ENCODE measurements at places on chromosomes 4 and X. TPM values are rescaled to one million over a fixed set of nuclear protein-coding genes. Genes with fewer than 3 reads are reported as not detected.

GRCh38 chr4:110620322-110620690 lies 2.6 kb downstream of the PITX2 start:
- DNase-seq, result no peak
- H3K27ac ChIP-seq, result no peak overlapping the region

GRPR gene
- not detected for total RNA-seq

- H3K27me3 ChIP-seq, result no peaks in the 10 kb centered on the region
- H3K27ac ChIP-seq, result no peak overlapping the region
- no peaks in the 10 kb centered on the region for H3K4me1 ChIP-seq
- DNase-seq, result no peak
- no peak overlapping the region for H3K4me3 ChIP-seq
- no peaks in the 10 kb centered on the region for H3K36me3 ChIP-seq
These were observed 20.3 kb downstream of the DNAAF6 start for GRCh38 chrX:107226757-107227156.

- H3K27me3 ChIP-seq, result no peaks in the 10 kb centered on the region
- peak within 1 kb of the TSS; percentile 15 for H3K27ac ChIP-seq
- DNase-seq, result peak; percentile 79
- no peaks in the 10 kb centered on the region for H3K4me1 ChIP-seq
These were observed at the start of gene TMEM47 for GRCh38 chrX:34656842-34657725. Gene TMEM47, minus strand, starts transcription at chrX:34657285. Its CDS starts 256 bp downstream, at chrX:34657029.

GRCh38 chrX:121161501-121161933 lies 114.1 kb downstream of the GLUD2 start:
- H3K27me3 ChIP-seq, result no peaks in the 10 kb centered on the region
- H3K4me3 ChIP-seq, result no peak overlapping the region
- H3K27ac ChIP-seq, result no peak overlapping the region
- no peak for DNase-seq
- H3K36me3 ChIP-seq, result no peaks in the 10 kb centered on the region
- H3K4me1 ChIP-seq, result no peaks in the 10 kb centered on the region

DNA sequence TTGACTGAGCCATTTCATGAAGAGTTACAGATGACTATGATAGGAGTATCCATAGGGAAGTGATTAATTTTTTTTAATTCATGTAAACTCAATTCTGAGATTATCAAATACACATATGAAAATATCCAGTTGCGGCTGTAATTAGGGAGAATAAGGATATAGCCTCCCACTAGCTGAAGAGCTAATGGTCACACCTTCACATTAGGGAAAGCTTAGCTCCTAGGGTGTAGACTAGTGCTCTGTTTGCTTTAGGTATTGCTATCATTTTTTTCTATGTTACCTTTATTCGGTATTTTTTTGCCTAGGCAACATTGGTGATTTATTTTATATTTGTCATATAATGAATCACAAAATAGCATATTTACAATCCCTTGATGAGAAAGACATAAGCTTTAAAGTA lies 39.6 kb upstream of the EPGN start:
- H3K4me3 ChIP-seq, result no peak overlapping the region
- H3K36me3 ChIP-seq, result no peaks in the 10 kb centered on the region
- no peak overlapping the region for H3K27ac ChIP-seq
- no peak for DNase-seq
- H3K4me1 ChIP-seq, result no peaks in the 10 kb centered on the region
- H3K27me3 ChIP-seq, result no peaks in the 10 kb centered on the region

DNA sequence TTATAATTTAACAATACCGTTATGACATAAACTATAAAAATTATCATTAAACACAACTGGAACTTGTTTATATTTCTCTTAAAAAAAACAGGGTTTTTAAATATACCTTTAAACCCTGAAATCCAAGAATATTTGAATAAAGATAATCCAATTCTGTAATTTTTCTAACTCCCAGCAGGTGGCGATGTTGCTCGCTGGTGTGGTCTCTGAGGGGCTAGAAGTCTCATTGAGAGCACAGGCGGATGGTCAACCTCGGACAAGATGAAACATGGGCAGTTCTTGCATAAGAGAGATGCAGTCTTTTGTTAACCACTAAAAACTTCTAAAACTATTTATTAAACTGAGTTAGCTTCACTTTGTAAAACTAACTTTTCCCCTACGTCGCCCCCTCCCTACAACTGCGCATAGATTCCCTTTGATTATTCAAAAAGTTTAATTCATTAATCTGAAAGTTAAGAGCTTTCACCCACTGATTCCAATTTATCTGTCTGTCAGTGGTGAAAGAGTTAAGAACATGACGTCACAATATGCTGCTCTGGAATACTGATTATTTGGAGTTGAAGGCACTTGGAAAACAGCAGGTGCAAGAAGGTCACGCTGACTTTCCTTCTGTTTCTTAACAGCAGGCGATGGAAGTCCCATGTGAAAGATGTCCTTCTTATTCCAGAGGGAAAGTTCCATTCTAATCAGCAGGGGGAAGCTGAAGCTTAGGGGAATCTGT lies 29.5 kb downstream of the DMP1 start:
- no peak overlapping the region for H3K27ac ChIP-seq
- H3K27me3 ChIP-seq, result no peaks in the 10 kb centered on the region
- H3K4me3 ChIP-seq, result no peak overlapping the region
- no peaks in the 10 kb centered on the region for H3K4me1 ChIP-seq
- DNase-seq, result peak; percentile 9

- no peaks in the 10 kb centered on the region for H3K36me3 ChIP-seq
- H3K27me3 ChIP-seq, result no peaks in the 10 kb centered on the region
- H3K27ac ChIP-seq, result no peak overlapping the region
- no peaks in the 10 kb centered on the region for H3K4me1 ChIP-seq
- no peak overlapping the region for H3K4me3 ChIP-seq
- DNase-seq, result no peak
These were observed 243.3 kb downstream of the FSTL5 start for GRCh38 chr4:161920304-161921052.

DNA sequence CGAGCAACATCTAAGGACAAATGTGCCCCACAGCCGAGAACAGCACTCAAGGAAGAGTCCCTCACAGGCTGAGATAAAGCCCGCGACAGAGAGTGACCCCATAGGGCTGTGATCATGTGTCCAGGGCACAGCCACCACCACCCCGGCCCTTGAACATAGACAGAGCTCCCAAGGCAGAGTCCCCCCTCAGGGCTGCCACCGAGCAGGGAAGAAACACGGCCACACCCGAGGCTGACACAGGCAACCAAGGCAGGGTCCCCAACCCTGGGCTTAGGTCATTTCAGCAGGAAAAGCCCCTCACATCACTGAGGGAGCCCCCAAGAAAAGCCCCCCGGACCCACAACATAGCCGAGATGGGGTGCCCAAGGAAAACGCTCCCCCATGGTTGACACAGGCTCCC lies 463 bp downstream of the CT45A10 start:
- no peaks in the 10 kb centered on the region for H3K4me1 ChIP-seq
- no peaks in the 10 kb centered on the region for H3K27me3 ChIP-seq
- DNase-seq, result no peak
- no peak overlapping the region for H3K27ac ChIP-seq

GRCh38 chr4:127606823-127607222 lies 25.9 kb upstream of the INTU start:
- H3K36me3 ChIP-seq, result no peaks in the 10 kb centered on the region
- no peak overlapping the region for H3K27ac ChIP-seq
- no peak overlapping the region for H3K4me3 ChIP-seq
- no peaks in the 10 kb centered on the region for H3K27me3 ChIP-seq
- no peak for DNase-seq
- no peaks in the 10 kb centered on the region for H3K4me1 ChIP-seq

UGT2B17 gene
- total RNA-seq, result not detected

DNA sequence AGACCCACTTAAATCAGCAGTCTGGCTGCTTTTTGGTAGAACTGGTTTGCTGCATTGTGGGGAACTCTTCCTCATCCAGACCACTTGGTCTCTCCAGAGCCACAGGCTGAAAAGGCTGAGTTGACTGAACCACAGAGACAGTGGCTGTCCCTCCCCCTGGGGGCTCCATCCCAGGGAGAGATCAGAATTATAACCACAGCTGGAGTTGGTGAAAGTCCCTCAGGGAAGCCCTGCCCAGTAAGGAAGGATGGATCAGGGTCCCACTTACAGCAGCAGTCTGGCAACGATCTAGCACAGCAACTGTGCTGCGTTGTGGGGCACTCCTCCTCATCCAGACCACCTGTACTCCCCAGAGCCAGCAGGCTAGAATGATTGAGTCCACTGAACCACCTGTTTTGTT lies 212.7 kb downstream of the SOX3 start:
- DNase-seq, result no peak
- H3K4me1 ChIP-seq, result no peaks in the 10 kb centered on the region
- no peaks in the 10 kb centered on the region for H3K36me3 ChIP-seq
- no peak overlapping the region for H3K4me3 ChIP-seq
- no peaks in the 10 kb centered on the region for H3K27me3 ChIP-seq

HPGDS gene
- 0.67 TPM for total RNA-seq

- H3K27ac ChIP-seq, result no peak overlapping the region
- H3K4me1 ChIP-seq, result no peaks in the 10 kb centered on the region
- no peaks in the 10 kb centered on the region for H3K36me3 ChIP-seq
- no peaks in the 10 kb centered on the region for H3K27me3 ChIP-seq
These were observed 624.3 kb downstream of the ADGRL3 start for GRCh38 chr4:61824454-61824853.

IQSEC2 gene
- 17.2 TPM for total RNA-seq

ODAPH gene
- total RNA-seq, result not detected

ZNF157 gene
- 2.0 TPM for total RNA-seq

CT45A5 gene
- total RNA-seq, result not detected

GRCh38 chr4:57081651-57082621 lies 28.2 kb downstream of the IGFBP7 start:
- H3K27me3 ChIP-seq, result no peaks in the 10 kb centered on the region
- H3K4me3 ChIP-seq, result no peak overlapping the region
- peaks cover 55% of the 10 kb centered on the region for H3K4me1 ChIP-seq
- no peaks in the 10 kb centered on the region for H3K36me3 ChIP-seq

GRCh38 chr4:73676861-73677323 lies 56.7 kb upstream of the RASSF6 start:
- H3K27me3 ChIP-seq, result no peaks in the 10 kb centered on the region
- H3K27ac ChIP-seq, result peak overlapping the region; percentile 61
- H3K36me3 ChIP-seq, result no peaks in the 10 kb centered on the region
- peaks cover 17% of the 10 kb centered on the region for H3K4me1 ChIP-seq

DNA sequence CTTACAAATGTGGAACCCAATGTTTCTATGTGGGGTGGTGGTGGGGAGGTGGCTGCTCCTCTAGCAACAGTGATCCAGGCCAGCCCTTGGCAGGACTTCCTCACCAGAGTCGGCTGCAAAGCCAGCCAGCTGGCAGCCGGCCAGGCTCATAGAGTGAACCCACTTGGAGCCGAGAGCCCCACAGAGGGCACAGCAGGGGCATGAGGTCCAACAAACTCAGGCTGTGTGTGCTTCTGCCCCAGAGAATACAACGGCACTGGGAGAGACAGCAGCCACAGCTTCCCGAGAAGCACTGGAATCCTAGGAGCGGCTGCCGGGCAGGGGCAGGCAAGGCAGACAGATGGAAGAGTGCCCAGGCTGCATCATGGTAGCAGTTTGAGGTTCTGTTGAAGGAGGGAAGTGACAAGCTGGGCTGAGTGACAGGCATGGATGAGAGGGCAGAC lies 23.5 kb upstream of the SOWAHD start:
- H3K27ac ChIP-seq, result no peak overlapping the region
- H3K27me3 ChIP-seq, result no peaks in the 10 kb centered on the region
- no peaks in the 10 kb centered on the region for H3K36me3 ChIP-seq

- DNase-seq, result no peak
- H3K27ac ChIP-seq, result no peak overlapping the region
- H3K4me1 ChIP-seq, result no peaks in the 10 kb centered on the region
- H3K36me3 ChIP-seq, result no peaks in the 10 kb centered on the region
These were observed 89.3 kb downstream of the MAD2L1 start for GRCh38 chr4:119977076-119977940.

GRCh38 chrX:40106676-40107290 lies 9.0 kb upstream of the BCOR start:
- no peaks in the 10 kb centered on the region for H3K36me3 ChIP-seq
- no peak for DNase-seq
- peaks cover 54% of the 10 kb centered on the region for H3K4me1 ChIP-seq
- H3K4me3 ChIP-seq, result peak overlapping the region; percentile 35
- H3K27ac ChIP-seq, result peak overlapping the region; percentile 81

GRCh38 chr4:113335746-113336145 lies 286.3 kb downstream of the ANK2 start:
- no peak overlapping the region for H3K4me3 ChIP-seq
- no peak overlapping the region for H3K27ac ChIP-seq
- no peak for DNase-seq
- no peaks in the 10 kb centered on the region for H3K27me3 ChIP-seq
- no peaks in the 10 kb centered on the region for H3K36me3 ChIP-seq
- H3K4me1 ChIP-seq, result peaks cover 4% of the 10 kb centered on the region

- no peak overlapping the region for H3K4me3 ChIP-seq
- H3K4me1 ChIP-seq, result no peaks in the 10 kb centered on the region
- no peak overlapping the region for H3K27ac ChIP-seq
- no peaks in the 10 kb centered on the region for H3K27me3 ChIP-seq
- no peaks in the 10 kb centered on the region for H3K36me3 ChIP-seq
These were observed 324.3 kb downstream of the GPAT3 start for GRCh38 chr4:83860200-83860599.

DNA sequence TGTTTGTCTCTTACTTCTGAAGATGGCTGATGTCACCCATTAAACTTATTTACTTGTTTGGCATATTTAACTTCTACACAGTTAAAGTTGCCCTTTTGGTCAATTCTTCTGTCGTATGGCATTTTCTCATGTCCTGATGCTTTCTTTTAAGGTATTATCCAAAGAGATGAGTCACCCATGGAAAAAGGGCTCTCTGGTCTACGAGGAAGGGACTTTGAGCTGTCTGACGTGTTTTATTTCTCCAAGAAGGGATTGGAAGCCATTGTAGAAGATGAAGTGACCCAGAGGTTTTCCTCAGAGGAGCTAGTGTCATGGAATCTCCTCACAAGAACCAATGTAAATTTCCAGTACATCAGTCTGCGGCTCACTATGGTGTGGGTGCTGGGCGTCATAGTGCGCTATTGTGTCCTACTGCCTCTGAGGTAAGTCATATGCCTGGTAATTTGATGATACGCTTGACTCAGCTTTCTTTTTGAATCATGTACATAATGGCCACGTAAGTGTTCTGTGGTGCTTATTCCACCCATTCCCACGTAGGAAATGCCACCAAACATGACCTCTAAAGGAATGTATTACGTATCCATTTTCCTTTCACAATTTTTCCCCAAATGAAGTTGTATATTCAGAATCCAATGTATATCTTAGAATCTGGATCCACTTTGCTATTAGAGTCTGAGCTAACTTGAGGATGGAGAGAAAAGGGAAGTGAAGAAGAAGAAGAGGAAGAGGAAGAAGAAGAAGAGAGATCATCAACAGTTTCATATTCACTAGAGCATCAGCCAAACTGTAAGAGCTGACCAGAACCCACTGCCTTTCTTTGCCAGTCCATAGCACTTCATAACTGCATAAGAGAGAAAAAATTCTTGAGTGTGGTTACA lies 45.7 kb downstream of the GPAT3 start:
- peak overlapping the region; percentile 60 for H3K27ac ChIP-seq
- no peaks in the 10 kb centered on the region for H3K27me3 ChIP-seq
- peaks cover 16% of the 10 kb centered on the region for H3K4me1 ChIP-seq
- no peak for DNase-seq
- no peaks in the 10 kb centered on the region for H3K36me3 ChIP-seq

DNA sequence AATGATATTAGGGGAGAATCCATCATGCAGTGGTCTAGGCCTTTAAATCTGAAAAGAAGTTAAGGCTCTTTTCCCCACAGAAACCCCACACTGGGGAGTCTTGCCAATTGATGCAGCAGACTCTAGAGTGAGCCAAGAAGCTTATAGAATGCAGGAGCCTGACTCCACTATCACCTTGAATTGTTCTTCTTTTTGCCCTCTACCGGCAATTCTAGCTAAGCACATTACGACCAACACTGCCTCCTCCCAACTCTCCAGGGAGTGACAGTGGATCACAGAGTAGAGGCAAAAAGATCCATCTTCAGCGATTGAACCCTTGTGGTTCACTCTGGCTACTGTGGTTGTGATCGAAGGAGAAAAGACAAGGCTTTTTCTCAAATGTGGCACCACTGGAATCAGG lies 331.5 kb downstream of the NKX6-1 start:
- no peaks in the 10 kb centered on the region for H3K36me3 ChIP-seq
- no peak overlapping the region for H3K27ac ChIP-seq

CCDC120 gene
- total RNA-seq, result 6.7 TPM

S100G gene
- total RNA-seq, result not detected

Data from thyroid gland (tissue), 4 donors.